AG04449 (cell line): ENCODE measurements at places on chromosomes 1 and 21.

DNA sequence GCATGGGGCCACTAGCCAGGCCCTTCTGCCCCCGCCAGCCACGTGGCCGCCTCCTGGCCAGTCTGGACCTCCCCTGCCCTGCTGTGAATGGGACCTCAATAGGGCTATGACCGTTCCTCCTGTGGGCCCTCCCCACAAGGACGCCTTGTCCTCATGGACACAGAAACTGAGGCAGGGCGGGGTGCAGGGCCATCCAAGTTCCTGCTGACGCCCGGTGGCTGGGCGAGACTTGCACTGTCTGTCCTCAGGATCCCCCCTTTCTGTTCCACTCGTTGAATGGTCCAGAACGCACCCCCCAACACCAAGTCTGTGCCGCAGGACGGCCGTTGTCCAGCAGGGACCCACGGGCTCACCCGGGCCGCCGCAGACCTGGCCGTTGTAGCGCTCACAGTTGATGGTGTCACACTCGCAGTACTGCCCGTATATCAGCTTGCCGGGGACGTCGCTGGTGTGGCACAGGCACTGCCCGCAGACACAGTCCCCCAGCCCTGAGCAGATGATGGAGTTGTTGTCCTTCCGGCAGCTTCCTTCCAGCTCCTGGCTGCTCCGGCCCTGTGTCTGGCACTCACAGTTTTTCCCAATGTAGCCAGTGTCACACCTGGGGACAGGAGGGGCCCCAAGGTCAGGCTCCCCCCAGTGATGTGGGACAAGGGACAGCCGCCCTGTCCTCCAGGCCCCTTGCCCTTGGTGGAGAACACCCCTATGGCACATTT, 16.3 kb upstream of the PTTG1IP start:
- no peak for DNase-seq

- DNase-seq = no peak
These were observed 13.3 kb downstream of the MFAP2 start for GRCh38 chr1:16967095-16967575.

GRCh38 chr1:222073307-222073995, 331.6 kb upstream of the DUSP10 start:
- DNase-seq = peak; percentile 81

- DNase-seq = no peak
These were observed 26.1 kb upstream of the NMNAT2 start for GRCh38 chr1:183444243-183444642.

DNA sequence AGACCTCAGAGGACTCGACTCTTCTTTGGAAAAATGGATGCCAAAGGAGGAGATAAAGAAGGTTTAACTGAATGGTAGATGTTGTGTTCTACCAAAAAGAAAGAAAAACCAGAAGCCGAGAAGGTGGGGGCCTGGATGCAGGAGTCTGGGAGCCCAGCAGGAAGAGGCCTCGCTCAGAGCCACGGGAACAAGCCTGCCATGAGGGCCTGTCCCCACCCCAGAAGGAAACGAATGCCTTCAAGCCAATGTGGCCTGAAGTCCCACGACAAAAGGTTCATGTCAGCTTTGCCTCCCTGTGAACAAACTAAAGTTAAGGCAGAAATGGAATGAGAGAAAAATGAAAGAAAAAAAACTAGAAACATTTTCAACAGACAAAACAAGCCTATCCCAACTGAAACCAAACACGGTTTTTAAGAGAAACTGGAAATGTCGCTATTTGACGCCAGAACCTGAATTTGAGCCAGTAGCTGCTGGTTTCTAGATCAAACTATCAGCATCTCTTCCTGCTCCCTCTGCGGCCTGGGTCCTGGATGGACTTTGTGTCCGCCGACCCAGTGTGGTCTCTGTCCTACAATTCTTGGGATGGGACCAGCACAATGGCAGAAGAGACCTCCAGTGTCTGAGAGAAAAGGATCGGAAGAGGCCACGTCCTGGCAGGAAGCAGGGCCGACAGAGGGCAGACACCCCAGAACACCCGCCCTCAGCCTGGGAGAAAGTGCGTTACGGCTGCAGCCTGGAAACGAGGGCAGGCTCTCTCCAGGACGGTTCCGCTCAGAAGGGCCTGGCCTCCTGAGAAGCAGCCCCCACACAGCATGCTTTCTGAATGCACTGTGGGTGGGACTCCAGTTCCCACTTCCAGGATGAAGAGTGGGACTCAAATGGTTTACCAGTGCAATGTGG, 35.2 kb downstream of the SLC45A1 start:
- DNase-seq = no peak

DNA sequence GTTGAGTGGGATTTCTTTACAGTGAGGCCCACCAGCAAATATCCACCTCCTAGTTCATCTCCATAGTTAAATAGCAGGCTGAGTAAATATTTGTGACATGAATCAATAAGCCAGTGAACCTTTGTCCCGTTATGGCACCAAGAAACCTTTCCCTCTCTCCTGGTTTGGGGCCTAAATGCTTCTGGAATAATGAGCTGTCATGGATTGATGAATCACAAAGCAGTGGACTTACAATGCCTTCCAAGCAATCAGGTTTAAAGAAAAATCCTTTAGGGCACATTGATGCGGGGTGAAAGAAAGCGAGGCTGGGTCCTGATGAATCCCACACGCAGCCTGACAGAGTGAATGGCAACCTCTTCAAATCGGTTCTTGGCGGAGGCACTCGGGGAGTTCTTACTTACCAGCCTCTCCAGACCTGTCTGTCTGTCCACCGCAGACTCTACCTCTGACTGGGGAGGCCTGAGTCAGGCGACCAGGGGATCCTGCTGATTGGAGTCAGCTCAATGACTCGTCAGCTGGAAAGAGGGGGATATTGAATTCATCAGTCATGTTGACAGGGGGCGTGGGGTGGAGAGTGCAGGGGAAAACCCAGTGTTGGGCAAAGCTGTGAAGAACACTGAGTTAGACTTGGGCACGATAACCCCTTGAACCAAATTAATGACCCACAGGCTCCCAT, 247.3 kb downstream of the PLPP3 start:
- no peak for DNase-seq

- DNase-seq = no peak
These were observed 222.2 kb downstream of the C1orf94 start for GRCh38 chr1:34398916-34399275.

- DNase-seq = no peak
These were observed 147.3 kb upstream of the CD34 start for GRCh38 chr1:208058267-208058666.

- DNase-seq = no peak
These were observed 9.3 kb upstream of the ANGPTL3 start for GRCh38 chr1:62588000-62588399.

GRCh38 chr1:97796711-97797110, 124.1 kb downstream of the DPYD start:
- DNase-seq = no peak

GRCh38 chr1:156959925-156960324, 39.5 kb downstream of the LRRC71 start:
- no peak for DNase-seq

- DNase-seq = no peak
These were observed 235.2 kb upstream of the RAB4A start for GRCh38 chr1:229035748-229036082.

DNA sequence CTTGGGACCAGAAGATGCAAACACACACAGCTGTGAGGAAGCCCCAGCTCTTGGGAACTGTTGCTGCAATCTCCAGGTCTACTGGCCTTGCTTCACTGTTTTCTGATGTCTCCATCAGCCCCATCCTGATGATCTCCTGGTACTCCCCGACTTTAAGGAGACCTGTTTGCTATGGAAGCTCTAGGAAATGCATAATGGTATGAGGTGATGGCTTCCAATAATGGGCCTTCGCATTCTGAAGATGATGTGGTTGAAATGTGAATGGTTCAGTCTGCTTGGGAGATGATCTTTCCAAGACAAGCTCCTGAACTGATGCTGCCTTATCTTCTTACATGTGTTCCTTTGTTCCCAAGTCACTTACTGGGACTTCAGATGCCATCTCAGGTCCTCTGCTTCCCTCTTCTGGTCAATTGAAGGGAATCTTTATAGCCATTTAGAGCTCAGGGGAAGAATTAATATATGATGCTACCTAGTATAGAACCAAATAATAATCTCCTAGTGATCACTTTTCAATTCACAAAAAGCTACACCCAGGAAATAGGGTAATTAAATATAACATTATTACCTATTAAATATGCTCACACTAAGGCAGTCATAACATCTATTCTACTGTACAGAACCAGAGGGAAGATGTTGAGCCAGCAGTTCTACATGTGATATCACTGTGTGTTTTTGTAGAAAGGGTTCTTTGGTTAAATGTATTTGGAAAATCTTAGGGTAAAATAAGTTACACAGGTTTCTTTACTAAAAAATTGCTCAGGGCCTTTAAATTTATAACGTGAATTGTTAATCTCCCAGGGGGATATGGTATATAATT, 73.9 kb upstream of the VTCN1 start:
- DNase-seq = peak; percentile 37

DNA sequence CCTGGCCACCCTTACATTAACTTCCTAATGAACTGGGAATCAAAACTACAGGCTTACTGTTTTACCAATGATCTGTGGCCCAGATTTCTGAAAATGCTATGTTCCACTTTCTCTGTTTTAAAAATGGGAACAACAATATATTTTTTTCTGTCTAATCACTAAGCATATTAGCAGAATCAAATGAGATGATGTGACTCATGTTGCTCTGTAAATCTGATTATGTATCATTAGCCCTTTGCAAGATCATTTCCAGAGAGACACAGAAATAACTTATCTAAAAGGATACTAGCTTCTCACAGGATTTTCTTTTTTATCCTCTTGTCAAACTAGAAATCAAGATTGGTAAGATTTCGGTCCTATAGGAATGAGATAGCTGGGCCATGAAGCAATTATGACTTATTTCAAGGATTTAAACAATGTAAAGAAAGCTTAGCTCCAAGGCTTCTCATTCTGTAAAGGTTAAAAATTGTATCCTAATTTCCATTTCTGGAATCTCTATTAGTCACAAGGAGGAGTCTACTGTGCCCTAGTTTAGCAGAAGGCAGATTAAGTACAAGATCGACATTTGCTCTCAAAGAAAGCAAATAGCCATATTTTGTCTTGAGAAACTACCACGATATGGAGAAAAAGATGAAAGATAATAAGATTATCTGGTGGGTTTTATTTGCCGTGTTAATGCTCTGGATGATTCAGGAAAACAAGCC, 32.4 kb upstream of the CAMSAP2 start:
- no peak for DNase-seq

GRCh38 chr1:186689907-186690306, 9.7 kb upstream of the PTGS2 start:
- DNase-seq = no peak

DNA sequence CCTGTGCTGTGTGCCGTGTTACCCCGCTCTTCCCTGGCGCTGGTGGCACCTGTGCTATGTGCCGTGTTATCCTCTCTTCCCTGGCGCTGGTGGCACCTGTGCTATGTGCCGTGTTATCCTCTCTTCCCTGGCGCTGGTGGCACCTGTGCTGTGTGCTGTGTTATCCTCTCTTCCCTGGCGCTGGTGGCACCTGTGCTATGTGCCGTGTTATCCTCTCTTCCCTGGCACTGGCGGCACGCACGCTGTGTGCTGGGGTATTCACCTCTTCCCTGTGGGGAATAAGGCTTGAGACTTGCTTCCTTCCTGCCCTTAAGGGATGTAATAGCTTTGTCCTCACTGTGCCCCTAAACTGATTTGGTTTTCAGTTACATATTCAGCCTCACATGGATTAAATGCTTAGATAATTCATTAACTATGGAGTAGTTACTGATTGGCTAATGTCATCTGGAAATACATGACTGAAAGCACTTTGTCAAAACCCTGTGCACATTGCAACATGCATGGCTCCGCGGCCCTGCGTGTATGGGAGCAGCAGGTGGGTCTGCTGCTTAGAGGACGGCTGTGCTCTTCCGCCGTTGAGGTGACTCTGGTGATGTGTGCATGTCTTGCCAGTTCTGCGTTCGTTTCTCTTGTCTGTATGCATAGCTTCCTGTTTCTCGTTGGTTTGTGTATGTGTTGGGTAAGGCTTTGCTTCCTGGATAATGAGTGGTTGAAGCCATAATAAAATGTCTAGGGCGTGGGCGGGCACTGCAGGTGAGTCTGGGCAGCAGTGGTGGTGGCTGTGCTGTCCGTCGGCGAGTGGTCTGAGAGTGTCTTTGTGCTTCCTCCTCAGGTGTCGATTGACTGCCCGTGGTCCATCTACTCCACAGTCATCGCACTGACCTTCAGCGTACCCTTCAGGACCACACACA, 17.9 kb upstream of the PWP2 start:
- DNase-seq = no peak

DNA sequence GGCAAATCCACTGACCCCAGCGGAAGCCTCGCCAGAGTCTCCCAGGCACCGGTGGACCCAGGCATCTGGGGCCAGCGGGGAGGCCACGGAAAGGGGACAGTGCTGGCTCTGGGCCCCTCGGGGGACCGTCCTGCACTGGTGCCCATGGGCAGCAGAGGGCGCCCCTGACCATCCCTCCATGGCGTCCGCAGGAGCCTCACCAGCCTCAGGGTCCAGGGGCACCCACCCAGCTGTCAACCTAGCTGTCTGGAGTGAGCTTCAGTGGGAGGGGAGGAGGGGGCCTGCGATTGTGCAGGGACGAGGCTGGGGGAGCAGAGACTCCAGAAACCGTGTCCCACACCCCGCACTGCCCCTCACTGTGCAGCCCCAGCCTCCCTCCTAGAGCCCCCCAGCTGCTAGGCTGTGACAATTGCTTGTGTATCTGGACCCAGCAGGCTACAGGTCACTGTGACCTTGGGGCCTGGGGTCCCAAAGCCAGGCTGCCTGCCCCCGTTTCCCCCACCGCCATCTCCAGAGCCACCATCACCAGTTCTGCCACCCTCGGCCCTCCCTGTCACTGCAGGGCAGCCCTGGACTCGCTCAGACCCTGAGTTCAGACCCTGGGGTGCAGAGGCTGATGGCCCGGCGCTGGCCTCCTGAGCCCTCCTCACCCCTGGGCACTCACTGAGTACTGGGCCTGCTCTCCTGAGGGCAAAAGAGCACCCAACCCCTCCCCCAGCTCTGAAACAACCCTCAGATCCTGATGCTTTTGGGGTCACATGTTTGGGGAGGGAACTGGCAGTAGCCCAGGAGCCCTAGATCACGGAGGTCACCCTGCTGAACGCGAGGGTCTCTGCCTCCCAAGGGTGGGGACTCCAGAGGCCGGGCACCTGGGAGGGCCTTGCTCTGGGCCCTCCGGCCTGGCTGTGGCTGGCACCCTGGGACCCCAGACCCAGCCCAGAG, 10.6 kb upstream of the COL6A1 start:
- no peak for DNase-seq

GRCh38 chr1:62928885-62929284, 145.0 kb downstream of the ATG4C start:
- no peak for DNase-seq

DNA sequence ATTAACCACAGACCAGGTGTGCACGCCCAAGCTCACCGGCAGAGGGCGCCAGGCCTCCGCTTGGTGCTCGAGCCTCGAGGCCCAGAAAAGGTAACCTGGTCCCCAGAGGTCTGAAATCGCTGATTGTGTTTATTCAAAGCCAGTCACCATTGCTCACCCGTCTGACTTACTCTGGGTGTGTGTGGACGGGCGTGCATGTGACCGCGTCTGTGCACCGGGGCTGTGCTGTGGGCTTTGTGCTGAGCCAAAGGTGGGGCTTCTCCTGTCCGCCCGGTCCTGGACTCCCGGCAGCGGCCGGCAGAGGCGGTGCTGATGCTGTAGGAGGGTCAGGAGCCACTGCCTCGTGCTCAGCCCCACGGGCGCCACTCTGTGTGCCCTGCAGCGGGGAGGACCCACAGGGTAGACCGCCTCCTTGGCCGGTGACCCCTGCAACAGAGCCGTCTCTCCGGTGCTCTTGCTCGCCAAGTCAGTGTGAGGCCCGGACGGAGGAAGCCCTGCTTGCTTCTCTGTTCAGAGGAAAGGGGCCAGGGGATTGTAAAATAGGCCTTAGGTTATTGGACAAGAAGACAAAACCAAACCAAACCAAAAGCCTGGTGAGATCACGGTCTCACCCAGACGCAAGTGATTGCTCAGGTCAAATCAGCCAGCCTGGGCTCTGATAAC, 32.0 kb upstream of the BTG2 start:
- peak; percentile 17 for DNase-seq

- no peak for DNase-seq
These were observed 21.6 kb upstream of the MAGOH start for GRCh38 chr1:53259932-53260331.
